ENCODE measurements at places on chromosomes 11 and 22.

DNA sequence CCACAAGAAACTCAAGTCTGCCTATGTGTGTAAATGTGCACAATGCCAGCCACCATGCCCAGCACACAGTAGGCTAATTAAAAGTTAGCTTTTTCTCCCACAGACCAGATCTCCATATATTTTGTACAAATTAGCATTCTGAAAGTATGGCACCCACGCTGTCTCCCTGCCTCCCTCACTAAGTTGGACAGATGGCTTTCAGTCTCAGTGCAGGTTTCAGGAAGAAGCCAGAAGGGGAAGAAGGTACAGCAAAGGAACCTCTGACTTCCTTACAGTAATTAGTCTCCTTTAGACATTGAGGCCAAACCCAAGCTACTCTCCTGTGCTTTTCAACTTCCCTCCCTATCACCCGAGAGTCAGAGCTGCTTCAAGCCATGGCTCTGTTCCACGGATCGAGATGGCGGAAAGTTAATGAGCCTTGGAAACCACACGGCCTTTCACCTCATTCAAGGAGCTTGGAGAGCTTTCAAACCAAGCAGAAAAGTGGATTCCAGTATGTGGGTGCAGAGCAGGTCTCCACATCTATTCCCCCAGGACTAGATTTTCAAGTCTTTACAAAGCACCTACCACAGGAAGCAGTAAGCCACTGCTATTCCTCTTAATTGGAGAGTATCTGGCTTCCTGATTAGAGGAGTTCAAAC is 221.1 kb upstream of the NARS2 start:
- DNase-seq: no peak

- no peak for DNase-seq
Observed at GRCh38 chr11:86972734-86973133, 17.5 kb upstream of the FZD4 start.

GRCh38 chr22:47681411-47682165 is 919.1 kb downstream of the TBC1D22A start:
- DNase-seq: no peak

- DNase-seq: no peak
Observed at GRCh38 chr22:30314915-30315314, 11.8 kb downstream of the TBC1D10A start.

- DNase-seq: no peak
Observed at GRCh38 chr11:44780940-44781631, 54.3 kb downstream of the TSPAN18 start.

DNA sequence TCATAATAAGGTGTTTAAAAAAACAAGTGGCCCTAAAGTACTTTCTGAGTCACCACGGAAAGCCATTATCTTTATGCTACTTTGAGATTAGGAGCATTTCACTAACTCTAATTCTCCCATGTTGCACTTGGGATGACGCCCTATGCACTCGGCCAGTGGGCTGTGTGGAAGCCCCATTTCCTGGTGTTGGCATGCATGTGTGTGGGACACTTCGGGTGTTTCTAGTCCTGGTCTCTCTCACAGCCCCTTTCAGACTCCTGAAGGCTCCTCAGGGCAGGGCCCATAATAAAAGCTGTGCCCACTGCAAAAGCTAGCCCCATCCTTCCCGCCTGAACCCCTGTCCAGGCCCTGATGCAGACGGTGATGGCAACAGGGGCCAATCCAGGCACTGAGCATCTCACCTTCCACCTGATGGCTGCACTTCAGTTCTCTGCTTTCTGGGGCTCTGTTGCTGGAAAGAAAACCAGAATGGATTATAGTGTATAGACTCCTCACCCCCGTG is 14.9 kb upstream of the FXYD2 start:
- no peak for DNase-seq

- DNase-seq: peak; percentile 59
Observed at GRCh38 chr22:36244522-36245391, 5.4 kb upstream of the APOL2 start.

- no peak for DNase-seq
Observed at GRCh38 chr22:27197052-27197451, 539.7 kb downstream of the MIAT start.

DNA sequence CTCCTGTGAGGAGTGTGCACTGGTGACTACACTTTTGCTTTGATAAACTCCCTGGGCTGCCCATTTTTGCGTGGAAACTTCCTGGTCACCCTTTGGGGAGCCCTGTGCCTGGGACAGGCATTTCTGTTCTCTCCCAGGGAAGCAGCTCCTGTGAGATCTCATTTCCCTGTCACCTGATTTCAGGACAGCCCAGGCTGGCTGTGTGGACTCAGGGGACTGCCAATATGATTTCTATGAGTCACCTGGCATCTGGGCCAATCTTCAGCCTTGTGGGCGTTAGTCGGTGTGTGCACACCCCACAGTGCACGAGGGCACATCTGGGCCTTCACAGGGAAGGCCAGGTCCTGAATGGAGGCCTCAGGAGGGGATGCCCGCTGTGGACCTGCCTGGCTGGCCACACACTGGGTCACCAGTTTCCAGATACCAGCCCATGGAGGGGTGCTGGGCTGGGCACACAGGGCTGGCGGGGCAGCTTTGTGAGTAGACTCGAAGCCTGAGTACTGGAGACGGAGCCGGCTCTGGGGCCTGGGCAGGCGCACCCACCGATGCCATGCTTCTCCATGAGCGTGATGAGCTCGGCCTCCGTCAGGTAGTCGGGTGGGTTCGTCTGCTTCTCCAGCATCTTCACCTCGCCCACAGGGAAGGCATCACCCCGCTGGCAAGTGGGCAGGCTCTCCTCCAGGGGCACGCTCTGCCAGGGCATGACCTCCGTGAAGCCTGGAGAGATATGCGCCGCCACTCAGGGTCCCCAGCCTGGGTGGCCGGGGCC is 9.4 kb upstream of the PPM1F start:
- DNase-seq: peak; percentile 43

- DNase-seq: peak; percentile 92
Observed at GRCh38 chr11:26599425-26599824, 27.4 kb upstream of the MUC15 start.

- DNase-seq: peak; percentile 47
Observed at GRCh38 chr22:36773935-36774334, 2.0 kb downstream of the IFT27 start.

Data from fibroblast of gingiva (primary cell).